ENCODE measurements at places on chromosomes 1 and 21.

DNA sequence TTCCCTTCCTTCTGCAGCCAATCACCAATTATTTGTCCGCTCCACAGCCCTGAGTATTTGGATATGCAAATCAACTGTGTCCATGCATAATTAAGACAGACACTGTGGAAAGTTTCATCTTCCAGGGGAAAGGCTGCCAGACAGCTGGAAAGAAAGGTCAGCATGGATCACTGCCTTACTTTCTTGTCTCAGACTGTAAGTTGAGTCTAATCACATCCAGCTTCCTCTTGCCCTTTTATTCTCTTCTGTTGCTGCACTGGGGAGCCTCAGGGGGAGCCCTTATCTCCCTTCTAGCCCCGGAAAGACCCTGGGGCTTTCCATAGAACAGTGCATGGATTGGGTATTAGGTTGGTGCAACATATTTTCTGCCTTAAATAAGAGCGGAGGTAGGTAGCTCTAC is 182.9 kb downstream of the OMA1 start:
- DNase-seq: no peak

GRCh38 chr1:101587741-101588140 is 350.9 kb downstream of the S1PR1 start:
- DNase-seq: no peak

DNA sequence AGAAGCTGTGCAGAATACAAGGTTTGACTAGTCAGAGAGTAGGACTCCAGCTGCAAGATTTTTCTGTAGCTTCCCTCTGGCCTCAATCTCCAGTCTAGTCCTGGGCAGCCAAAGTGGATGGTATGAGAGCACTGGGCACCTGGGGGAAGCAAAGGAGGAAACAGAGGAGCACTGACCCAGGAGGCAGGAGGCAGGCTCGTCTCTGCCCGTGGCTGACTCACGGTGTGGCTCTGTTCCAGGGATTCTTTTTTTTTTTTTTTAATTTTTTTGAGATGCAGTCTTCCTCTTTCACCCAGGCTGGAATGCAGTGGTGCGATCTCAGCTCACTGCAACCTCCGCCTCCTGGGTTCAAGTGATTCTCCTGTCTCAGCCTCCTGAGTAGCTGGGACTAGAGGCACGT is 4.1 kb upstream of the NPPB start:
- no peak for DNase-seq

DNA sequence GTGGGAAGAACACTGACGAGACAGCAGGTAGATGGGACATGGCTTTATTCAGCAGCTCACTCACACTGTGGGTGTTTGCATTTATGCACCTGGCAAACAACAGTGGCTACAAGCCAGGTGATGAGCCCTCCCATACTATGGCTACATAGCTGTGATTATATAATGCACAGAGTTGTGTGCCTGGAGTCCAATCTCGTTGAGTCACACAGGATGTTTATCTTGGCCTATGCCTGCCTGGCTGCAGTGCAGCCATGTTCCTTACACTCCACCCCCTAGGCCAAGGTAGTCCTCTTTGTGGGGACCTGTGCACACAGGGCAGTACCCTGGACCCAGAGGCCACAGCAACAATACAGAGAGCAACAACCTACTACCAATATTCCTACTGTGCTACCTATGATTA is 1643.8 kb downstream of the MRPL39 start:
- DNase-seq: no peak

DNA sequence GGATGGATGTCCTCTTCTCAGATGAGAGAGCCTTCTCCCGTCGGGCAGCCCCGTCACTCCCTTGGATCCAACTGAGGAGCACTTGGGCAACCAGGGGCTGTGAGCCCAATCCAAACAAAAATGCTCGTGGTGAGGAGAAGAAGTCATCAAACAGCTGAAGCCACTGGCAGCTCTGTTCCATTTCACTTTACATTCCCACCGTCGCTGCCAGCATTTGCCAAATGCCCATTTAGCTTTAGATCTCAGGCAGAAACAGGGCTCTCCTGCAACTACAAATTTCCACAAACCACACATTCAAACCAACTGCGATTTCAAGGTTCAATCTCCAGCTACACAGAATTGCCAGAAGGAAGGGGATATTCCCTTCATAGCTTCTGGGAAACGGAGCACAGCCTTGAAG is 634.6 kb downstream of the SMYD3 start:
- DNase-seq: no peak

- DNase-seq: no peak
Observed at GRCh38 chr1:76881762-76882161, 14.5 kb downstream of the ST6GALNAC5 start.

GRCh38 chr1:245232931-245233330 is 78.1 kb downstream of the KIF26B start:
- no peak for DNase-seq

GRCh38 chr21:38902608-38903445 is 97.1 kb downstream of the ETS2 start:
- no peak for DNase-seq

DNA sequence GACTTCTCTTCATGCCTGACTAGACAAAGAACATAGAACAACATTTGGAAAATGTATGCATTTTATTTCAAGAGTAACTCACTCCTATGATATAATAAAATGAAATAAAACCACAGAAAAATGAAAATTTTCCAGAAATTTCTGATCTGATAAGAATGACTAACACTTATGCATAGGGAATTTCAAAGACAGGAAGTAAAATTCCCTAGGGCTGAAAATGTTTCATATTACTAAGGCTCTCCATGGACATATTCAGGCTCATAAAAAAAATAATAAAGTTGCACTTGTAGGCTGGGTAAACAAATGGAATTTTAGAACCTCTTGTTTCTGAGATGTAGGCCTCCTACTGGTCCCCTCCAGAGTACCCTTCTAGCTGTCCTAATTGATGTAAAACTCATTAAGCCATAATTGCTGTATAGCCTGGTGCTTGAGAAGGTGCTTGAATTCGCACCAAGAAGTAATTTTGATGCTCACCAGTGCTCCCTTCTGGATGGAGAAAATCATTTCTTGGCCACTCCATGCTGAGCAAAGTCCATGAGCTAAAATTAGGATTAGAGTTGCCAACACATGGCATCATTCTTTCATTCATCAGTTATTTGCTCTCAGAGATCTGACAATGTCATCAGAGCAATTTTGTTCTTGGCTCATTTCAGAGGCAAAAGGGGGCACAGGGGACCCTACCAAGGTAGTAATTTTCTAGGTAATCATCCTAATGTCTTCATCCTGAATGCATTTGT is 641.0 kb upstream of the CAMK1G start:
- DNase-seq: no peak
